ENCODE measurements at places on chromosomes 2 and 18.
A peak's percentile ranks its signal among the peaks of the same experiment; 100 is the strongest.

DNA sequence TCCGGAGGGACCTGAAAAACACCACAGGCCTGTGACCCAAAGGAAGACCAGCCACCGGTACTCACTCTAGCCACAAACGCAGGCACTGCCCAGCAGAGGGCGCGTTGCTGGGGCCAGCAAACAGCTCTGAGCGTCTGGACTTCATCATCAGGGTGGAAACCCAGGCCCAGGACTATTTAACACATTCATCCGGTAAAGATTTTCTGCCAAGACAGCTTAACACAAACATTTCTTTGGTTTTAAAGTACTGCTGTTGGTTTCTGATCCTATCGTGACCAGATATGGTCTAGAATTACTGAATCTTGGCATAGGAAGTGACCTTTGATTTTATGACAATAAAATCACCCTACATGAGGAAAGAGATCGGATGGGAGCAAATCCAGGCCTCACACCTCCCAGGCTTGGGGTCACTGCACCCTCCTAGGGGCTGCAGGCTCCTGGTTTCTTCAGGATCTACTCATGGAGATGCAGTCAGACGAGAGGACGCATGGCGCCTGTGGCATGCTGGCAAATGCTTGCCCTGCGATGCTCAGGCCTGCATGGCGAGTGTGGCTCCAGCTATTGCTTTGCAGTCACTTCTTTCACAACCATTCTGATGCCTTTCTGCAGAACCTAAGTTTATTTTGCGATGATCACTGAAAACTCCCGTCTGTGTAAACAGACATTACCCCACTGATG is 130.4 kb downstream of the COL4A4 start:
- DNase-seq = peak; percentile 15

GRCh38 chr18:5983488-5983887 is 88.2 kb upstream of the TMEM200C start:
- no peak for DNase-seq

DNA sequence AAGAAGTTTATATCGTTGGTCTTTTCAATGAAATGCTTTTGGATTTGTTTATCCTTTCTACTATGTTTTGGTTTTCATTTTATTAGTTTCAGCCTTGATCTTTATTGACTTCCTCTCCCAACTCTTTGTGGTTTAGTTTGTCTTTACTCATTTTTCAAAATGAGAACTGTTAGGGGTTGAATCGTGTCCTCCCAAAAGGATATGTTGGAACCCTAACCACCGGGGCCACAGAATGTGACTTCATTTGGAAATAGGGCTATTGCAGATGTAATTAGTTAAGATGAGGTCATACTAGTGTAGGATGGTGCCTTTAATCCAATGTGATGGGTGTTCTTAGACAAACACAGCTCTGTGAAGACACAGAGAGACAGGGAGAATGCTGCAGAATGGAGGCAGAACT is 60.4 kb upstream of the IL1R2 start:
- DNase-seq = no peak

DNA sequence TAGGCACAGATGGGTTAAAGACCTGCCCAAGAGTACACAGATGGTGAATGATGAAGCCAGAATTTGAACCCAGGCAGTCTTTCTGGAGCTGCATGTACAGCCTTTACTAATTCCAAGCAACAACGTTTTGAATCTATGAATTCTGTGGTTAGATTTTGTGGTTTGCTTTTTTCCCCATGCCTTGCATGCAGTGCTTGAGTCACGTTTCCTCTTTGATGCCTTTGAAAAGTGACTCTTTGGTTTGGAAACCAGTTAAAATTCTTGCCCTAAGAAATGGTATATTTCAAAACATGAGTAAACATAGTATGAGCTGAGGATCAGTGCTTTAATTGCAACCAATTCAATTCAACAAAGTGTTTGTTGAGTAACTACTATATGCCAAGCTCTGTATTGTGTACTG is 48.2 kb upstream of the PPM1B start:
- peak; percentile 82 for DNase-seq
